ENCODE measurements at places on chromosomes 5 and 9.

DNA sequence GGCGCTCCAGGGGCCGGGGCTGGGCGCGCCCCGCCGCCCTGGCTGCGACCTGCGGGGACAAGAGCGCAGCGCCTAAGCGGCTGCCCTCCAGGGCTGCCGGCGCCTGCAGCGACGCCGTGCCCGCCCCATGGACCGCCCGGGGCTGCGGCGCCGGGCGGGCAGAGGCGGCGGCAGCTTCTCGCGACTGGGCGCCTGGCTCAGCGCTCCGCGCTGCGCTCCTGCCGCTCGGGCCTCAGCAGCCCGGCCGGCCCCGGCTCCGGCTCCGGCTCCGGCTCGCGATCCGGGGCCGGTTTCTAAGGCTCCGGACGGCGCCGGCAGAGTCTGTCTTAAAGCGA lies at the start of gene PITX1:
TSS of gene PITX1 (minus strand) at position 328 of the 335 bp plus-strand sequence. CDS start 347 bp downstream, outside the sequence.
- peak; percentile 43 for DNase-seq

- DNase-seq: no peak
Observed at GRCh38 chr5:159178978-159179377, 30.4 kb downstream of the RNF145 start.

DNA sequence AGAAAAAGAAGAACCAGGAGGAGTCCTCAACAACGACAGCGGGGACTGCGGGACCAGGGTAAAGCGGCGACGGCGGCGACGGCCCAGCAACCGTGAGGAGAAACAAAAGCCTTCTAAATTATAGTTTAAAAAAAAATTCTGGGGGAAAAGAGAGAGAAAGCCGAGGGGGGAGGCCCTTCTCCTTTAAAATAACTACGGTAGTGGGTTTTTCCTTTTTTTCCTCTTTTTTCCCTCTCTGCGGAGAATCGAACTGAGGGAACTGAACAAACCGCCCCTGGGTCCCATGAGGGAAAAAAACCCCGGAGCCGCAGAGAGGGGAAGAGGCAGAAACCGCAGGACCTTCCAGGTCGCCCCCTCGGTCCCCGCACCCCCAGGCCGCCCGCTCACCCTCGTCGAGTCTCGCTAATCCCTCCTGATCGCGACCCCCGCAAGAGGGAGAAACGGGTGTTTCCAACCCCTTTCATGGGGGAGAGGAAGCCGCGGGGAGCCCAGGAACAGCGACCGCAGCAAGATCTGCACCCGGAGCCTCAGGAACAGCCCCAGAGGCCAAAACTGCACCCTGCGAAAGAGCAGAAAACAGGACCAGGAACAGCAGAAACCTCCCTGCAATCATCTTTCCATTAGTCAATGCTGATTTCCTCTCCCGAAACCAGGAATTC lies 453 bp downstream of the CPEB4 start:
- DNase-seq: no peak

- no peak for DNase-seq
Observed at GRCh38 chr9:93624977-93625376, 48.6 kb downstream of the PHF2 start.

DNA sequence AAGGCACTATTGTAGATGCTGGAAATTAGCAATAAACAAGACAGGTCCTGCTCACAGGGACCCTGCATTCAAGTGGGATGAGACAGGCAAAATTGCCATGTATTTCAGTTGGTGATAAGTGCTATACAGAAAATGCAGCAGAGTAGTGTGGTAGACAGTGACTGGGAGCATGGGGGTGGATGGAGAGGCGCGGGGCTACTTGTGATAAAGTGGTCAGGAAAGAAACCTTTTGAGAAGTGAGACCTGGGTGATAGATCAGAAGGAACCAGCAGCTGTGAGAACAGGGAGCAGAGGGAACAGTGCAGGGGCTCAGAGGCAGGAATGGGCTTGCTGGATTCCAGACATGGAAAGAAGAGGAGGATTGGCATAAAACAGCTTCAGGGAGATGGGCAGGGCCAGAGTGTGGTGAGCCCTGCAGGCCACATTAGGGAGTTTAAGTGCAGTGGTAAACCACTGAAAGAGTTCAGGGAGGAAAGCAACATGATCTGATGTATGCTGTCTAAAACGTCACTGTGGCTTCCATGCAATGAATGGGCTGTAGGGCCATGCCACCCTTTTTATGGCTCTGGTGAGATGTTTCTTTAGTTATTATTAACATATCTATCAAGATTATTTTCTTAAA lies 7.3 kb downstream of the CRHBP start:
- no peak for DNase-seq

DNA sequence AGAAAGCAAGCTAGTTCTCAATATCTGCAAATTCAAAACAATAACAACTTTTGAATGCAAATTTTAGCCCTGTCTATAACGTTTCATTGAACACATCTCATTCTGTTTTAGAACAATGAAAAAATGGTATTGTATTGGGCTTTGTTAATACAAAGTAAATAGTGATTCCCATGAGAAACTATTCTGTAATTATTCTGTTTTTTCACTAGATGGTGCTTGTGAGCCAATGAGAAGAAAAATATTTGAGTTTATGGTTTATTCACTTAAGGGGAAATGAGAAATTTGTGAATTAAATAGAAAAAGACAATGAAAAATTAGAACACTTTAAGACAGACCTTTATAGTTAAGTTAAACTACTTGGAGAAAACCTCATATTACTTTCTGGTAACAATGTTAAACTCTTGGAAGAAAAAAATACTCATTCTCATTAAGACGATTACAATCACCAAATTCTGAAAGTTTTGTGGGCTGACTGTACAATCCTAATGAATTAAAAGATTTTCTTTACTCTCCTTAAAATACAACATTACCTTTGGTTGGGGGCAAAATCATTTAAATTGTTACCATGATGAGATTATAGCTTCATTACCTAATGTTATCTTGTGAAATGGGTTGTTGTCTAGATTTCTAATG lies 127.0 kb downstream of the NNT start:
- DNase-seq: no peak

DNA sequence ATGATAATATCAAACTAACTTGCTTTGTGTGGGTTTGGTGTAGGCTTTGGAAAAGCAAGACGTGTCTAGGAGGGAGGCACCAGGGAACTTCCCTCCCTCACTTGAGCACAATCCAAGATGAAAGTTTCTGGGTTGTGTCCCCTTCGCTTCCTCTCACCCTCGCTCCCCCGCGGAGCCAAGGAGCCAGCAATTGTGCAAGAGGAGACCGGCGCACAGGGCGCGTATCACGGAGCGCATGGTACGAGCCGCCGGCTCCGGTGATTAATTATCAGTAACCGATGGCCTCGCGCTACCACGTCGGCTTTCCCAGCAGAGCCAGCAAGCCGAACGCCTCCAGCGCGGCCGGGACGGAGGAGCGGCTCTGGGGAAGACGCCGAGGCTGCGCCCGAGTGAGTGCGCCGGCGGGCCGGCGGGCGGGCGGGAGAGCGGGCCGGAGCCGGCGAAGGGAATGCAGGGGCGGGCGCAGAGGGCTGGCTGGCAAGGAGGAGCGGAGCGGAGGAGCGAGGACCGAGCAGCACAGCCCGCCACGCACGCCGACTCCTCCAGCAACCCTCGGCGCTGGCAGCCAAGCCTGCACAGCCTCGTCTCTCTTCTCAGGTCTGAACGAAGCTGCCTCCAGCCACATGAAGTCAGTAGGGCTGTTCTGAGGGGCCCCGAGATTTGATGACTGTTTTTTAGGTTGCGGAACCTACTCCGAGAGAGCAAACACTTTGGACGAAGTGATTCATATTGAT lies 143.6 kb downstream of the BNC2 start:
- DNase-seq: peak; percentile 23
